ENCODE measurements at places on chromosomes 13 and 19.

- no peak for DNase-seq
These were observed 38.7 kb downstream of the IGFL2 start for GRCh38 chr19:46186717-46187101.

- DNase-seq, result no peak
These were observed 250.9 kb upstream of the HTR2A start for GRCh38 chr13:47147812-47148119.

DNA sequence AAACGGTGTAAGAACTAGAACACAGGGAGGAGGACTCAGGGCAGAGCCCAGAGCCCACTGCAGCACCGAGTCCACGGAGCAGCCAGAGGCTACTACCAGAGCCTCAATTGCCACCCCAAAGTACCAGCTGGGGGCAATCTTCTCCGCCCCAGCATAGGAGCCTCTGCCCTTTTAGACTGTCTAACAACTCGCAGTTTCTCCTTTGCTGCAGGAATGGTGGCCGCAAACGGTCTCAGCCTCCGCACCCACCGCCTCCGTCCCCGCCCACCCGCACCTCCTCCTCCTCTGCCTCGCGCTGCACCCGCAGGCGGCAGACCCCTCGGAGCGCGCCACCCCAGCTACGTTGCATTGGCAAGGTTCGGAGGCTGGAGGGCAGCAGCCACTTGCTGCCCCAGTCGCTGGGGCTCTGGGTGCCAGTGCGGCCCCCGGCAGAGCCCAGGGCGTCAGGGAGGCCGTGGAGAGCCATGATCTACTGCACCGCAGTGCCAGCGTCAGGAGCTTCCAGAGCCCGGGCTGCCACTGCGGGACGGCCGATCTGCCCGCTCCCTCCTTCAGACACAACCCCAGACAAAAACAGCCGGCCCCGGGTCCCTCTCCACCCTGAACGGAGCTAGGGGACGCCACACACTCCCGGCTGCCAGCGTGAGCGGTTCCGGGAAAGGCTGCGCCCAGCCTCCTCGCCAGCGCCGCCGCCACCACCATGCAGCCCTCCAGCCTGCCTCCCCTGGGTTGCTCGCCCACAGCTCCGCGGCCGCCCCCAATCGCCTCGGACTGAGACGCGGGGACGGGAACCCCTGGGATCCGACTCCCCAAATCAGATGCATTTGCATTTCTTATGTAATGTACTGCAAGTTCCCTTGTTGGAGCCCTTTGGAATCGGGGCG, 1.8 kb downstream of the FGF14 start:
- DNase-seq, result no peak

DNA sequence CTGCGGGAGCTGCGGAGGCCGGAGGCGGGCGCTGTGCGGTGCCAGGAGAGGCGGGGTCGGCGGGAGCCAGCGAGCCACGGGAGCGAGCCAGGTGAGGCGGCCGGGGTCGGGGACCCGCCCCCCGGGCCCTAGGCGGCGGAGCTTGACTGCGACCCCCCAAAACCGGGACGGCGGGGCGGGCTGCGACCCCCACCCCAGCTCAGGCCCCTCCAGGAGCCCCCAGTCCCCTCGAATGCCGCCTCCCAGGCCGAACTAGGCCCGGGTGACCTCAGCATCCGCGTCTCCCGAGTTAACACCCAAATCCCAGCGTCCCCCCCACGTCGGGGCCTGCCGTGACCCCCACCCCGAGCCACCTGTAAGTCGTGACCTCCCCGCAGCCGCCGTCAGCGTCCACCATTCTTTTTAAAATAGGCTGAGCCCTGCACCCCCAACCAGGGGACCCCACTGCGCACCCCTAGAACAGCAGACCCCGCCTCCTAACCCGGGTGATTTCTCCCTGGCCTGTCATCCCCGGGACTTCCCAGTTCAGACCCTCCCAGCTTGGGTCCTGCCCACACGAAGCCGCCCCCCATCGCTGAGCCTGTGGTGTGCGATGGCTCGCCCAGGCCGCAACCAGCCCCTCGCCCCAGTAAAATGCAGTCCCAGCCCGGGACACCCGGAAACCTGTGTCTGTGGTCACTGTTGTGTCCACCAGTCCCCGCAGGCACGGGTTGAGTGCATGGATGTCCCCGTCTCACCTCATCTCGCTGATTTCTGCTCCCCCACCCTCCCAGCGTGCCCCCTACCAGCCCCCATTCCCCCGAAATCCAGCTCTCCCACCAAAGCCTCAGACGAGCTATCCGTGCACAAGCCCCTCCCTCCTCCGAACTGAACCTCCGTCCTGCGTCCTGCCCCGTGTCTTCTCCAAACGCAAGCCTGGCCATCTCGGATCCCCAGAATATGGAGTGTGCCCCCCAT, 551 bp downstream of the FZR1 start:
- DNase-seq, result no peak

GRCh38 chr19:18526316-18526715, 4.4 kb upstream of the ELL start:
- no peak for DNase-seq

DNA sequence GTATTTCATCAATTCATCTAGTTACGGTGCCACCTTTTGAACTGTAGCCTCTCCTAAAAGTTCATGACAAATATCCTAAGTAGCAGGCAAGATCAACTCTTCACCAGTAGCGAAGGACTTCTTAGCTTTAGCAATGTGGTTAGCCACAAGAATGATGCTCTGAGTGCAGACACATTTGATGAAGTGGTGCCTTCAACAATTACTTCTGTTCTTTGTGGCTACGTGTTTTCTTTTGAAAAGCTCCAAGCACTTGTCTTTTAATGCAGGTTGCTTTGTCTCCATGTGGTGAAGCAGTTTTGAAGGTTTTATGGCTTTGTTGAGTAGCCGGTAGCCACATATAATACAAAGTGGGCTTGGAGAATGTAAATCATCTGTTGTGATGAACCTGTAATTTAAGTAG, 194.7 kb downstream of the B3GLCT start:
- DNase-seq, result no peak

- no peak for DNase-seq
These were observed 9.5 kb downstream of the GADD45B start for GRCh38 chr19:2485428-2485827.

DNA sequence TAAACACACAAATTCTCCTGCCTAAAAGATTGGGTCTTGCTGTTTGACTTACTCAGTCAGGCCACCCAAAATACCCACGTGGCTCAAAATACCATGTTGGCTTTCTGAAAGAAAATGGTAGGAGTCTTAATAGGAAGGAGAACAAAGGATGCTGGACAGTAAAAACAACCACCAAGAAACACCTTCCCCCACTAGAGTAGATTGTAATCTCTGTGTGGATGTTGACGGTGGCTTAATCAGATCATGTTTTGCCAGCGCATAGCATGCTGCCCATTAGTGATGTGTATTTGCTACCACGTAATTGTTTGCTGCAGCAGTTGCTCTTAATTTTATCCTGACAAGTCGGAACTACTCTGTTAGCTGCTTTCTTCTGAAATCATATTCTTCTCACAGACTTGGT, 1229.3 kb upstream of the SLC10A2 start:
- DNase-seq, result no peak

- DNase-seq, result no peak
These were observed 151.6 kb downstream of the SLITRK1 start for GRCh38 chr13:83730674-83731073.

GRCh38 chr13:93116809-93117208, 109.8 kb upstream of the GPC6 start:
- no peak for DNase-seq

Measured in stimulated activated CD8-positive, alpha-beta memory T cell treated with anti-CD3 and anti-CD28 coated beads, Interleukin-2, amount 100 ng/mL, for 1 hour (primary cell).